CD4-positive, alpha-beta T cell treated with Interleukin-10 for 1 hour (primary cell): ENCODE measurements at places on chromosomes 5 and 9.

- peak; percentile 65 for DNase-seq
Observed at GRCh38 chr5:177132136-177133095, 1.2 kb upstream of the NSD1 start.

GRCh38 chr5:100479079-100479688 lies 56.0 kb upstream of the FAM174A start:
- DNase-seq = peak; percentile 39

DNA sequence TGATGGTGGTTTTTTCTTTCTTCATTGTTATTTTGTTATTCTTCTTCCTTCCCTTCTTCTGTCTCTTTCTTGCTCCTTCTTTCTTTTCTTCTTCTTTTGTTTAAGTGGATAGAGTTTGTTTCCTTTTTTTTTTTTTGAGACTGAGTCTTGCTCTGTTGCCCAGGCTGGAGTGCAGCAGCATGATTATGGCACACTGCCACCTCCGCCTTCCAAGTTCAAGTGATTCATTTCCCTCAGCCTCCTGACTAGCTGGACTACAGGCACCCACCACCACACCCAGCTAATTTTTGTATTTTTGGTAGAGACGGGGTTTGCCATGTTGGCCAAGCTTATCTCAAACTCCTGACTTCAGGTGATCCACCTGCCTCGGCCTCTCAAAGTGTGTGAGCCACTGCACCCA lies 40.3 kb downstream of the JAK2 start:
- no peak for DNase-seq

DNA sequence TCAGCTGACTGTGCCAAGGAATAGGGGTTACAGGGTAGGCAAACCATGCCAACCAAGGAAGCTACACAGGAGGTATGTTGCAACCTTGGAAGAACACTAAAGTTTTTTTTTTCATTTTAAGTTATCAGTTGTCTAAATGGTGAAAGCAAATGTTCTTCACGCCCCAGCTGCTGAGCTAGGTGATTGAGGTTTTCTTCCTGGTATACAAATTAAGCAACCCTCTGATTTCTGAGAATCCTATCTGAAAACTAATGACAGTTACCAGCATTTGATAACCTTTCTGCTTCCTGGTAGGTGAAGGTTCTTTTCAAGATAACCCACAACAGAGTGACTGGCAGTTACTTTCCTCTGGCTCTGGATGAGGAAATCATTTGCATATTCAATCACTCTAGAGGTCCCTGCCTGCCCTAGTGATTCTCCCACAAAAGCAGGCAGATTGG lies 194.9 kb downstream of the ATP10B start:
- no peak for DNase-seq

GRCh38 chr5:139188558-139189270 lies 9.5 kb downstream of the SIL1 start:
- no peak for DNase-seq

DNA sequence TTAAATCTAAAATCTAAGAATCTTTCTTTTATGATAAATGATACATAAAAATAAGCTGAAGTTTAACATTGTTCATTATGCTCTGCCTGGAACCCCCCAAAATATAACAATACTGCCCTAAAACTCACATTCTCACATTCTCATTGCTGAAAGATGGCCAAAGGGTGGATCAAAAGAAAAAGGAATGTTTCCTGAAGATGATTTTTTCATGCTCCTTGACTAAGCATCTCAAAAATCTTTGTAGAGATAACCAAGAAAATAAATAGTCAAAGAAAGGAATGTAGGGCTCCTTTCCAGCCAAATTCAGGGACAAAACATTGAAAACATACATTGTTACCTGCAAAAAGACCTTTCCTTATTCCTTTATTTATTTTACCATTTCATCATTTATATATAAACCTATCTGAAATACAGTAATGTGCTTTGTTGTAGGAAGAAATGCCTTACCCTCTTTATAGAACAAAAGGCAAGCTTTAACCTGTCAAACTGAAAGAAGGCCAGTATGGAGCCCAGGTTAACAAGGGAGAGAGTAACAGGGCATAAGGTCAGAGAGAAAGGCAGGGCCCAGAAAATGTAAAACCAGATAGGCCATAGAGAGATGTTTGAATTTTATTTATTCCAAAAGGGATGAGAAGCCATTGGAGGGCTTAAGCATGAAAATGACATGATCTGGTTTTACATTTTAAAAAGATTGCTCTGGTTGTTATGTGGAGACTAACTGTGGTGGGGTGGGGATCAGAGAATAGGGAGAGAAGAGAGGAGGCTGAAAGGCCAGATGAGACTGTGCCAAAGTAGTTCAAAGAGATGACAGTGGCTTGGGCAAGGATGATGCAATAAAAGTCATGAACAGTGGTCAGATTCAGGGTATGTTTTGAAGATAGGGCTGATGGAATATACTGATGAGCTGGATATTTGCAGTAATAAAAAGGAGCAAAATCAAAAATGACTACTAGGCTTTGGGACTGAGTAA lies 37.3 kb upstream of the CDK5RAP2 start:
- no peak for DNase-seq

GRCh38 chr9:81460693-81461092 lies 228.7 kb downstream of the TLE1 start:
- DNase-seq = no peak

DNA sequence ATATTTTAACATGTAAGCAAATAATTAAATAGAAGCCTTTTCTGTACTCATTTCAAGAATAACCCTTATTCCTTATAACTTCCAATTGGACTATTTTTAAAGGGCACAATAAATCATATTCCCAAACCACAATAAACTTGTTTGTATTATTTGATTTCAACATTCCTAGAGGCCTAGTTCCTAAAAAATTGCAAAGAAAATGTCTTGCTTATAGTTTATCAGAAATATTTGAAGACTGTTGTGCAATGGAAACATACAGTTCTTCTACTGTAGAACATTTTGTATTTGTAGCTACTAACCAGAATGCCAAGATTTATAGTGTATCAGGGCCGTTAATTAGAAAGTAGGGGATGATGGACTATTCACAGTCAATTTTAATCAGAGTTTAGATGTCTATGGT lies 1037.0 kb upstream of the CDH18 start:
- no peak for DNase-seq

- peak; percentile 82 for DNase-seq
Observed at GRCh38 chr5:119315516-119315949, 40.3 kb upstream of the TNFAIP8 start.

DNA sequence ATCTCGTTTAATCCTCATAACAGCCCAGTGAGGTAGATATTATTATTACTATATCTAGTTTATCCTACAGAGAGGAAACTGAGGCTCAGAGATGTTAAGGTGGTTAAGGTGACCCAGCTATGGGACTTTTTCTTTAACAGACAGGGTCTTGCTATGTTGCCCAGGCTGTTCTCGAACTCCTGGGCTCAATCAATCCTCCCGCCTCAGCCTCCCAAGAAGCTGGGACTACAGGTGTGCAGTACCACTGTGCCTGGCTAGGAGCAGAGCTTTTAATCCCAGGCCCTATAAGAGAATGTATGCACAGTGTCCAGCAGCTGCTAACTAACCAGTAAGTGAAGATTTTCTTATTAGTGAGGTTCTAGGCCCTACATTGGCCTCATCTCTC lies 62.4 kb downstream of the PCDH1 start:
- DNase-seq = no peak

- DNase-seq = no peak
Observed at GRCh38 chr5:142873831-142874230, 103.7 kb downstream of the ARHGAP26 start.

- no peak for DNase-seq
Observed at GRCh38 chr9:97220894-97221477, 86.5 kb upstream of the CCDC180 start.

DNA sequence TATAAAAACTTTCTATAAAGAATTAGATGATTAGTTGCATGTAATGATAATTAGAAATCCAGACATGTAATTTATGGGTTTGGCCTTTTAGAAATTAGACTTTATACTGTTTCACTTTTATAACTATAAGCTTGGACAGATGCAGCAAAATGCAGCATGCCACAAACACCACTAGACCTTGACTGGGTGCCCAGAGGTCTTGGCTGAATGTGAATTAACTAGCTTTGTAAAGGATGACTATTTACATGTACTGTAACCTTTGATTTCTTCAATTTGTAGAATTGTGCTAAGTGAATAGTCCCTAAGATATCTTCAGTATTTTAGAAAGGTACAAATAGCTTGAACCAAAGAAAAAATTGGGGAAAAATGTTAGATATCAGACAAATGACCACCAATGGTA lies 2168.1 kb downstream of the MAT2B start:
- no peak for DNase-seq
